Testis (tissue), 5 donors: ENCODE measurements at places on chromosomes 11 and 22.

DNA sequence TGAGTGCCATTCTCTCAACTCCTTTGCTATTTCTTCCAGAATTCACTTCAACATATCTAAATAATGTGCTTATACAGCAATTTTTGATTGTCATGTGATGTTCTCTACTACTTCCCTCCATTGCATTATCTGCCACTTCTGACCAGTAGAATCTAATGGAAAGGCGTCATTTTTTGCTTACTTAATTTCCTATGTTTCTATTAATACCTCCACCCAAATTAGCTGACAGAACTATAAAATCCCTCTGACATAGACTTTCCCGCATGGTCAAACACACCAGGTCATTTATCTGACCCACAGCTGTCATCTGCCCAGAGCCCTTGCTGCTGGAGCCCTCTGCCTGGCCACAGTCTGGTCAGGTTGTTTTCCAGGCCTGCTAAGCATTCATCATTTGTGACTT lies 258.6 kb upstream of the NARS2 start:
- no peak for DNase-seq

DNA sequence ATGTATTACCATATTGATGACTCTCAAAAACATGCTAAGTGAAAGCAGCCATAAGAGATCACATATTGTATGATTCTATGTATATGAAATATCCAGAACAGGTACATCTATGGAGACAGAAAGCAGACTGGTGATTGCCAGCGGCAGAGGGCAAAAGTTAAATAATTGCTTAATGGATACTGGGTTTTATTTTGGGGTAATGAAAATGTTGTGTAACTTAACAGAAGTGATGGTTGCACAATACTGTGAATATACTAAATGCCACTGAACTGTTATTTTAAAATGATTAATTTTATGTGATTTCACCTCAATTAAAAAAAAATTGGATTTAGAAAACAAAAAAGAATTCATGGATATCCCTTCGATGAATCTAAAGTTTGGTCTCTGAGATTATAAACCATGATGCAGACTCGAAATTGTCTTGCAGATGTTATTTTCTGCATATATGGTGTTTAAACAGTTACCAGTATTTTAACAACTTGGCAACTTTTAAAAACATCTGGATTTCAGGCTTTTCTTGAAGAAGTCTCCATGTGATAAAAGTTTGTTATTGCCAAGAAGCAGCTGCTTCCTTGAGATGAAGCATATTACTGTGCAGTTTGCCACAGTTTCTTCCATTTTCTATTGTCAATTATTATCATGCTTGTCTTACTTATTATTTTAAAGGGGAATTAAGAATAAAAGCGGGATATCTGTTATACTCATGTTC lies 38.1 kb downstream of the LARGE2 start:
- DNase-seq = no peak

GRCh38 chr11:3947061-3947460 lies 91.6 kb downstream of the STIM1 start:
- peak; percentile 39 for DNase-seq

- no peak for DNase-seq
These were observed 39.3 kb downstream of the SGSM3 start for GRCh38 chr22:40409613-40410113.

DNA sequence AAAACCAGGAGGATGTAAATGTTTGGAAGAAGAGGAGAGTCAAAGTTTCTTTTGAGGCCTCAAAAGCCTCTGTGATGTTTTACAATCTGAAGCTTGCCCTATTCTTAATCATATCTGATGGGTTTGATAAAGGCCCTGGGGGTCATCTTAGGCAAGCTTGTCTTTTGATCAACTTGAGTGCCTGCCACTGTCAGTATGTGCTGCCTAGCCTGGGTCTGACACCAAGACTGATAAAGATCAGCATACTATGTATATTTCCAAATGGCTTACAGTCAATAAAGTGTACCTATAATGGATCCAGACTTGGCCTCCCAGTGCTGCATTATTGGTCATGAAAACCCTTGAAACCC lies 12.7 kb downstream of the EHF start:
- no peak for DNase-seq

- no peak for DNase-seq
These were observed 76.3 kb upstream of the IGLL5 start for GRCh38 chr22:22811016-22812009.

- no peak for DNase-seq
These were observed 2310.2 kb downstream of the LRRC4C start for GRCh38 chr11:39149214-39149613.

DNA sequence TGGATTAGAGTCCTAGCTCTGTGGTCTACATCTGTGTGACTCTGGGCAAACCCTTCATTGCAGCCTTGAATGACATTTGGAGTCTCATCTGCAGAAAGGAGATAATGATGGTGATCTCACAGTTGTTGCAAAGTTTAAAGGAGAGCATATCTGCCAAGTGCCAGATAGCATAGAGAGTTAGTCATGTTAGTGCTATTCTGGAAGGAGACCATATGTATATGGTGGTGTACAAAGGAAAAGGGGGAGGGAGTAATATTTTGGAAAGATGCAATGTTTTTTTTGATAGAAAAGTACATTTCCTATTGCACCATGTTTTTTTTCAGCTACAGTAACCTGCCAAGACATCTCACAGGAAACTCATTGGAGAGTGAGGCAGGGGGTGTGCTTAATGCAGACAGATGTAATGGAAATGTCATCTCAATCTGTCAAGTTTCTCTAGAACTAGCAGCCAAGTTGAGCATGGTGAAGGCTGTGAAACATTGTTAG lies 92.1 kb upstream of the NARS2 start:
- DNase-seq = no peak

- no peak for DNase-seq
These were observed 125.3 kb downstream of the MPPED1 start for GRCh38 chr22:43537019-43537585.
